ENCODE measurements at places on chromosomes 7 and 10. TPM values are rescaled to one million over a fixed set of nuclear protein-coding genes. Genes with fewer than 3 reads are reported as not detected.

Gene FEZF1
- not detected for total RNA-seq

Gene OR2A7
- total RNA-seq, result not detected

Gene VWDE
- total RNA-seq, result 0.37 TPM

Gene CUBN
- 0.06 TPM for total RNA-seq

Gene GPER1
- total RNA-seq, result 1.4 TPM
